ENCODE measurements at places on chromosomes 4 and X.

DNA sequence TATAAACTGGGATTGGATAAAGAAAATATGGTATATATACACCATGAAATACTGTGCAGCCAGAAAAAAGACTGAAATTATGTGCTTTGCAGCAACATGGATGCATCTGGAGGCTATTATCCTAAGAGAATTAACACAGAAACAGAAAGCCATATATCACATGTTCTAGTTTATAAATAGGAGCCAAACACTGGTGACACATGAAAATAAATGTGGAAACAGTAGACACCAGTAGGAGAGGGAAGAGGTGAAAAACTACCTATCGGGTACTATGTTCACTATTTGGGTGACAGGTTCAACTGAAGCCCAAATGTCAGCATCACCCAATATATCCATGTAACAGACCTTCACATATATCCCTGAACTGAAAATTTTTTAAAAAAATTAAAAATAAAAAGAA lies 725.1 kb downstream of the C4orf33 start:
- no peak for DNase-seq

DNA sequence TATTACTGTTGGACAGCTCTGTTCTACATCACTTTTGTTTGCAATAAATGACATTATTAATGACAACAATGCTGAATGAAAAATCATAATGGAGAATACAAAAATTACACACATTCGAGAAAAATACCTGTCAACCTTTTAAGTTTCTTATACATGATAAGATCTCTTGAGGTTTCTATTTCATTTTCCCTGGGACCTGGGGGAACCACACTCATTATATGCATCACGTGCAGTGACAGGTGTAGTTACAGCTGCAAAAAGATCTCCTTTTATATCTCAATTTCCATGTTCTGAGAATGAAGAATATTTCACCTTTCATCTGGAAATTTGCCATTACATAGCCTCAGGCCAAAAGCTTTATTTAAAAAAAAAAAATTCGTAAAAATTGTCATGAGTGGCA lies 1347.0 kb upstream of the AGA start:
- DNase-seq = no peak

DNA sequence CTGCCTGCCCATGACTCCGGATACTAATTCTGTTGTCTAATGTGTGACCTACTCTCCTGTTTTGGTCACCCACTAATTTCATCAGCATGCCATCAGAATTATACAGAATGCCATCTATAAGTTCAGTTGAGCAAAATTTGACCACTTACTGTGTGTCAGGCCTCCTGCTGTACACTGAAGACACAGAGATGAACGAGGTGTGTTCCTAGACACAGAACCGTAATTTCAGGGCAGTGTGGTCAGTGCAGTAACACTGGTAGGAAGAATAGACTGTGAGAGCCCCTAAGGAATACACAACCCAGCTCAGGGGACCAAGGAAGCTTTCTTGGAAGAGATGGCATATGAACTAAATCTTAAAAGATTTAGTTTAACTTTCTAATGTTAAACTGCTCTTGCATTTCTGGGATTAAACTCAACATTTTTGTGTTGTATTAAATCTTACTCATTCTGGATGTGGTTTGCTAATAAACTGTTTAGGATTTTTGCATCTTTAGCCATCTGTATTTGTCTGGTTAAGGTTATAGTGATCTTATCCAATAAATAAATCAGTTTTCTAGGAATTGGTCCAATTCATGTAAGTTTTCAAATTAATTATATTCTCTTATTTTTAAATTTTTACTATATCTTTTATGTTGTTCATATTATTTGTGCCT lies 34.3 kb downstream of the KANTR start:
- DNase-seq = no peak

- DNase-seq = no peak
Observed at GRCh38 chr4:895596-895995, 36.5 kb downstream of the GAK start.

DNA sequence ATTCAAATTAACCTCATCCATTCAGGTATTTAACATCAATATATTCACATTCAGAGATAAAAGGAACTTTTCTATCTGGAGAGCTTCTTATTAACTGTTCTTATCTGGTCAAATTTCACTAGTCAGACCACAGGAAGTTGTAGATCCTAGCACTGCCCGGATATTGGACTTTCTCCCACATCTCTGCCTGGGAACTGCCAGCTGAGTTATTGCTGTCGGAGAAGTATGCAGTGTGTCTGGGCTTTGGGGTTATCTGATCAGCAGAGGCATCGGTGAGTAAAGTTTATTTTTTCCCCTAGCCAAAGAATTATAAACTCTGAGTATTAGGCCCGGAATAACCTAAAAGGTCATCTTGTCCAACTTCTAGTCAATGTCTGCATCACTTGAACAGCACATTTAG lies 45.1 kb downstream of the OR13H1 start:
- no peak for DNase-seq

GRCh38 chrX:109714340-109714958 lies 18.6 kb downstream of the ACSL4 start:
- DNase-seq = no peak

DNA sequence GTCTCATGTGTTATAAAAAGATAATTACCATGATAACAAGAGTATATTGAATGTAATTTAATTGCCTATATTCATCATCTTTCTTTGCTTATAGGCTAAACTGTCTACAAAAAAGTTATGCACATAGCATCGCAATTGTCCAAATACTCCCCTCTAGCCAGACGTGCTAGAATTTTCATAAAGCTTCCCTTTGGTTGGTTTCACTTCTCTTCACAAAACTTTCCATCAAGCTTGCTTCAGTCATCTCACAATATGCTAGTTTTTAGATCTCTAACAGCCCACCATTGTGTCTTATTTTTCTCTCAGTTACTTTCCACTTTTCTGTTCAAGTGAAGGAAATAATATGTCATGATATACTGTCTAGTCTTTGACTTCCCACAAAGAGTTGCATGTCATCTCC lies 448.3 kb upstream of the SPANXN1 start:
- no peak for DNase-seq

- no peak for DNase-seq
Observed at GRCh38 chr4:148120216-148120615, 322.0 kb downstream of the NR3C2 start.

- DNase-seq = no peak
Observed at GRCh38 chr4:109432203-109432602, 1.4 kb upstream of the SEC24B start.

GRCh38 chr4:159337041-159337440 lies 234.2 kb downstream of the RAPGEF2 start:
- DNase-seq = no peak

DNA sequence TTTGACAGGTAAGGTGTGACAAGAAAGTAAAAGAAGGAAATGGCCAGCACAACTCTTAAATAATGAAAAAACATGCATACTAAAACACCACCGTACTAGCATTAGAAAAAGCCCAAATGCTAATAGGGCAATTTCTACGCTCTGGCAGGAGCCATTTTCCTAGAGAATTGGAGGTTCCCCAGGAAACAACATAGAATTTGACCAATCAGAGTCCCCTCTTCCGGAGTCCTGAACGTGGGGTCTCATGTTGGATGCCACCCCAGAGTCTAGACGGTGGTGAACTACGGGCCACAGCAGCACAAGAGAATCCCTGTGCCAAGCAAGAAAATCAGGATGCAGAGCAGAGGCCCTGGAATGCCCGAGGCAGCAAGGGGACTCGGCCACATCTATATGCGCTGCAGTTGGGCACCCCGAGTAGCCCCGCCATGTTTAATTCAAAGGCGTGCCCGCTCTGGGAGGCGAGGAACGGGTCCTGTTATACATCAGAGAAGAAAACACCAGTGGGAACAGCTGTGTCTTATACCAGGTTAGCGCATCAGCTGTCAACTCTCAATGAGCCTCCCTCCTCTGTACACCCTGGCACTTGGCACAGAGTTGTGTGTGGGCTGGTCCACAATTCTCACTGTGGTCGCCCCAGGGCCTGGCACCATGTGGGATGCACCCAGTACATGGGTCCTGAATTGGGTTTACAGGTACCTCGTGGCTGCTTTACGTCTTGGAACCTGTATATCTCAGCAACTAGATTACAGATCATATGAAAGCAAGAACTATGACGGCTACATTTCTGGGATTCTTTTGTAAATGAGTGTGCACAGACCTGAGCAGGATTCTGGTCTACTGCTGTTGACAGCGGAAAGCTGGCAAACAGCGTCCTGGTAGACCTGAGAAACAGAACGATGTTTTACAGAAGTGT lies 52.1 kb downstream of the SEL1L3 start:
- DNase-seq = no peak

DNA sequence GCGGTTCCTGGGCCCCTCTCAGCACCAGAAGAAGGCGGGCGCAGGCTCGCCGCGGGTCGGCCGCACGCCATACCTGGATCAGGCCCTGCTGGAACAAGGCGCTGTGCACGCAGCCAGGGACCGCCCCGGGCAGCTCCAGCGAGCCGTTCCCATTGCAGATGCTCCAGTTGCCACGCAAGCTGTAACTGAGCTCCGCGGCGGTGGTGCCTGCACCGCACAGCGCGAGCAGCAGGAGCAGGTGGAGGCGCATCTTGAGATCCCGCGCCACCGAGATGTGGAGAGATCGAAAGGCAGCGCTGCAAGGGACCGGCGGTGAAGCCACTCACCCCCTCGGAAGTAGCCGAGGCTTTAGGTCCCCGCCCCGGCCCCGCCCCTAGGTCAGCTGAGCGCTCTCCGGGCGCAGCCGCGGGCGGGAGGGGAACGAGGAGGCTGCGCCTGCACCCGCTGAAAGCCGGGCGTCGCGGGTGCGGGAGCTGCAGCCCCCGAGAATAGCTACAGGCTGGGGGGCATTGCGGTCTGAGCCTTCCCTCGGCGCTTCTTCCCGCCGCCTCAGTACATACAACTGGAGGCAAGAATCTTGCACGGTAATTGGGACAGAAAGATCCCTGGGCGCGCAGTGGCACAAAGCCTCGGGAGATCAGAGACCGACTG lies at the start of gene MANBA:
Gene MANBA (minus strand): TSS at position 324 of the 651 bp plus-strand sequence. CDS start 74 bp downstream, at position 250.
- peak; percentile 70 for DNase-seq

GRCh38 chr4:77153006-77153405 lies 4.0 kb upstream of the CCNG2 start:
- DNase-seq = no peak

DNA sequence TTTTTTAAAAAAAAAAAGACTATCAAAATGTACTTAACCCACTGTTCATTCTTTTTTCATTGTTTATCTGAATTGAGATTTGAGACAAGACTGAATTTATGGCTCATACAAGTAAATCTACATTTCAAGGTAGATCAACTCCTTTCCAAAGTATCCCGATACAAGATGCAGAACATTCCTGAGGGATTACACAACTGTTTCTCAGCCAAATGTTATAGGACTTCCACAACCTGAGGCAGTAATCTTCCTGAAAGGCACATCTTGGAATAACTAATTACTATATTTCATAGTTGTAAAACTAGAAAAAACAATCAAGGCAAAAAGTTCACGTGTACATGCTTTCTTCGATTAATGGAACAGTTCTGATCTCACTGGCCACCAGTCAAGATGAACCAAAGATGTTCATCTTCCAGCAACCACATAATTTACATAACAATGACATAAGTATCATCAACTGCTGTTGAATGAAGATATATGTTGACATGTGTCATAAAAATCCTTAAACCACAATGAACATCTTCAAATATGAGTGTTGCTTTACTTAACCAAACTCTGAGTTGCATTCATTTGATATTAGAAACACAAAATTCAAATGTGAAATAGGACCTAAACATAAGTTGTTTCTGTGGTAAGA lies 225.2 kb upstream of the DKK2 start:
- no peak for DNase-seq

GRCh38 chrX:40148385-40149285 lies 50.9 kb upstream of the BCOR start:
- DNase-seq = no peak

DNA sequence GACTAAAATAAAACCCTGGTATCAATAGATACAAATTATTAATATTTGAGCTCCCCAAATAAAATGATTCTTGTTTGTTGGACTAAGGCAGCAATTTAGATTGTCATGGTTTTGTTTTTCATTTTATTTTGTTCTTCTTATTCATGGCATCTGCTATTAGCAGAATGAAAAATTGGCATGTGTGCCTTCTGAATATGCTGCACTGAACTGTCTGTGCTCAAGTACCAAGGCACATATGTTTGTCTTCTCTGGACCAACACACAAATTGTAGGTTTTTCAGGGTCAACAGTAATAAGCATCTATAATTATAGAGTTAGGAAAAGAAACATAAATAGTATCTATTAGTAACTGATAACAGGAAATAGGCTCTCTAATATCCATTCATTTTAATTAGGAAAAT lies 121.1 kb downstream of the BANK1 start:
- no peak for DNase-seq
